Naive thymus-derived CD4-positive, alpha-beta T cell (primary cell): ENCODE measurements at places on chromosomes 5 and 9. TPM values are rescaled to one million over a fixed set of nuclear protein-coding genes. Genes with fewer than 3 reads are reported as not detected.

CDC25C gene
- total RNA-seq, result not detected

SURF1 gene
- total RNA-seq, result 40.5 TPM

FOXD4 gene
- not detected for total RNA-seq

ANXA2R gene
- 40.4 TPM for total RNA-seq

DROSHA gene
- total RNA-seq, result 48.5 TPM

STPG3 gene
- total RNA-seq, result not detected

RNF180 gene
- total RNA-seq, result not detected

PIP5KL1 gene
- total RNA-seq, result 2.1 TPM

FAT2 gene
- not detected in 2 replicates for total RNA-seq

CLIC3 gene
- total RNA-seq, result 2.3 TPM

BAAT gene
- not detected for total RNA-seq

WNK2 gene
- total RNA-seq, result 0.44 and 0.69 TPM in 2 replicates

BARX1 gene
- not detected for total RNA-seq

KCTD16 gene
- total RNA-seq, result not detected

IGIP gene
- 15.1 TPM for total RNA-seq

TMEM174 gene
- not detected for total RNA-seq

FAM153A gene
- total RNA-seq, result 27.9 TPM
